Activated CD8-positive, alpha-beta memory T cell treated with anti-CD3 and anti-CD28 coated beads, Interleukin-2, amount 10 ng/mL, durations not matched to agents 7 days and 5 days (primary cell): ENCODE measurements at places on chromosomes 5 and 9. TPM values are rescaled to one million over a fixed set of nuclear protein-coding genes. Genes with fewer than 3 reads are reported as not detected.

SLC6A7 gene
- total RNA-seq, result not detected

SLC4A9 gene
- total RNA-seq, result 0.35 TPM

DNA sequence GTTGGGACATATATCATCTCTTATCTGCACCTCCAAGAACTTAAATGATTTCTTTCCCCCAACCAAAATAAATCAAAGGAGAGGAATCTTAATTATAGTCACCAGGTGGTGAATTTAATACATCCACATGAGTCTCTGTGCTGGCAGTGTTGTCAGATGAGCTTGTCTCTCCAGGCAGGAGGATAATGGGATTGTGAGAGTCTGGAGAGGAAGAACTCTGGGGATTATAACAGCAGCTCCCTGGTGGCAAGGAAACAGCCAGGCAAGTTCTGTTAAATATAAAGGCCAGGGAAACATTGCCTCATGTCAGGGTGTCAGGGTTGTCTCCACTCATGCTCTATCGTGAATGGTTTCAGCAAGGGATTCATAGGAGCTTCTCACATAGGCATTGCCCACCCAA lies 80.8 kb downstream of the TLR4 start:
- H3K27ac ChIP-seq, result no peak overlapping the region
- H3K4me1 ChIP-seq, result peaks cover 10% of the 10 kb centered on the region
- H3K27me3 ChIP-seq, result no peaks in the 10 kb centered on the region

- H3K27me3 ChIP-seq, result no peaks in the 10 kb centered on the region
- no peak overlapping the region for H3K4me3 ChIP-seq
- no peak for DNase-seq
- no peaks in the 10 kb centered on the region for H3K4me1 ChIP-seq
These were observed 603.5 kb downstream of the KCTD16 start for GRCh38 chr5:144774197-144774596.

GRCh38 chr5:155953335-155953734 lies 373.6 kb upstream of the SGCD start:
- H3K4me3 ChIP-seq, result no peak overlapping the region
- DNase-seq, result no peak
- no peak overlapping the region for H3K27ac ChIP-seq
- H3K27me3 ChIP-seq, result peaks cover 6% of the 10 kb centered on the region

DNA sequence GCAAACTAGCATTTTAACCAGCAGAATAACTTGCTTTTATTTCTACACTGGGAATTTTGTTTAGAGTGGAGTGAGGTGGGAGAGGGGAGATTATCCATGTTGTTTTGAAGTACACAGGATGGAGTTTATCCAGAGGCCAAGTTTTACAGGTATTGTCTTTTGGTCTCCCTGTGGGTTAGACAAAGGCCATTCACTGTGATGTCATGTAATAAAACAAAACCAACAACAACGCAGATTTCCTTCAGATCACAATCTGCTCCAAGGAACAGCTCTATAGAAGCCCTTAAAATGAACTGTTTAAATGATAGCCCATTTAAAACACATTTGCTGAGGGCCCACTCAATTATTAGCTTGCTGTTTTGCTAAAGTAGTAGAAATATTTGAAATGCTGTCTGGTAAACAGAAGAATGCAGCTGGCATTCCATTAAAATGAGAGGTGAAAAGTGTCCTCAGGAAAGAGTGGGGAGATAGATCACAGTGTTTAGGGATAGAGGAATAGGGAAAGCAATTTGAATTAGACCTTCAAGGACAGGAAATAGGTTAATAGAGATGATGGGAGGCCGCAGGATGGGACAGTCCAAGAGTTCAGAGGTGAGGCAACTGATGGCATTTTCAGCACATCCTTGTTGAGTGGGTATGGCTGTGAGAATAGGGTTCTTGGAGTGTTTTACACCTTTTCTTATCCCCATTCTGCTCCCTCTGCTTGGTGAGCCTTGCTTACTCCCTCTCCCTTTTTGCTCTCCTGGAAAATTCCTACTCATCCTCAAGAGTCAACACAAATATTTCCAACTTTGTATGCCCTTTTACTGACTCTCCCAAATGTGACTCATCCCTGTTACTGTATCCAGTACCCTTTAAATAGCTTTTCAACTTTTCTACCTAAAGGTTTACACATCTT lies 140.1 kb upstream of the NR3C1 start:
- no peak for DNase-seq
- peaks cover 16% of the 10 kb centered on the region for H3K36me3 ChIP-seq
- no peaks in the 10 kb centered on the region for H3K27me3 ChIP-seq
- no peak overlapping the region for H3K4me3 ChIP-seq

- peaks cover 28% of the 10 kb centered on the region for H3K36me3 ChIP-seq
- DNase-seq, result no peak
- H3K27me3 ChIP-seq, result no peaks in the 10 kb centered on the region
- H3K4me1 ChIP-seq, result peaks cover 2% of the 10 kb centered on the region
- no peak overlapping the region for H3K4me3 ChIP-seq
These were observed 86.2 kb downstream of the TTC39B start for GRCh38 chr9:15220658-15221318.

- H3K27ac ChIP-seq, result no peak overlapping the region
- DNase-seq, result no peak
- no peak overlapping the region for H3K4me3 ChIP-seq
- H3K27me3 ChIP-seq, result no peaks in the 10 kb centered on the region
These were observed 39.8 kb downstream of the EMB start for GRCh38 chr5:50401336-50401735.

CACFD1 gene
- 0.38 TPM for total RNA-seq

DNA sequence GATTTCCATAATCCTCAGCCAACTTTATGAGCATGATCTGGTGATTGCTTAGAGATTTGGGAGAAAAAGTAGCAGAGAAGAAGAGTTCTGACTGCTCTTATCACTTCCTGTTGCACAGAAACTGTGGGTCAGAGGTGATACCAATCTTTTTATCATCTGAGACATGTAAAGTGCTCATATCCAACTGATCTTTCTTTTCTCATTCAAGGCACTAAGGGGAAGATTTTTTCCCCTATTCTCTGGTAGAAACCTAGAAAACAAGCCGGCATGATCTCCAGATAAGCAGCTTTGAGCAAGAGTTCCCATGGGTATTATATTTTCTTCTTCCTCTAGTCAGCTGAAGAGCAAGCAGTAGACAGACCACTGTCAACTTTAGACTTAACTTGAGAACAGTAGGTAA lies 29.0 kb upstream of the GPR150 start:
- H3K27me3 ChIP-seq, result no peaks in the 10 kb centered on the region
- peaks cover 23% of the 10 kb centered on the region for H3K4me1 ChIP-seq
- peaks cover 2% of the 10 kb centered on the region for H3K36me3 ChIP-seq

- no peaks in the 10 kb centered on the region for H3K27me3 ChIP-seq
- no peaks in the 10 kb centered on the region for H3K4me1 ChIP-seq
- peaks cover 9% of the 10 kb centered on the region for H3K36me3 ChIP-seq
- H3K27ac ChIP-seq, result no peak overlapping the region
- H3K4me3 ChIP-seq, result no peak overlapping the region
- DNase-seq, result no peak
These were observed 10.9 kb upstream of the HDHD3 start for GRCh38 chr9:113387560-113388230.

SLC1A1 gene
- not detected for total RNA-seq
